Stimulated activated CD4-positive, alpha-beta T cell treated with anti-CD3 and anti-CD28 coated beads, Interleukin-1b, Interleukin-23, amount 100 ng/mL, for 1 hour (primary cell): ENCODE measurements at places on chromosomes 2 and 18.

DNA sequence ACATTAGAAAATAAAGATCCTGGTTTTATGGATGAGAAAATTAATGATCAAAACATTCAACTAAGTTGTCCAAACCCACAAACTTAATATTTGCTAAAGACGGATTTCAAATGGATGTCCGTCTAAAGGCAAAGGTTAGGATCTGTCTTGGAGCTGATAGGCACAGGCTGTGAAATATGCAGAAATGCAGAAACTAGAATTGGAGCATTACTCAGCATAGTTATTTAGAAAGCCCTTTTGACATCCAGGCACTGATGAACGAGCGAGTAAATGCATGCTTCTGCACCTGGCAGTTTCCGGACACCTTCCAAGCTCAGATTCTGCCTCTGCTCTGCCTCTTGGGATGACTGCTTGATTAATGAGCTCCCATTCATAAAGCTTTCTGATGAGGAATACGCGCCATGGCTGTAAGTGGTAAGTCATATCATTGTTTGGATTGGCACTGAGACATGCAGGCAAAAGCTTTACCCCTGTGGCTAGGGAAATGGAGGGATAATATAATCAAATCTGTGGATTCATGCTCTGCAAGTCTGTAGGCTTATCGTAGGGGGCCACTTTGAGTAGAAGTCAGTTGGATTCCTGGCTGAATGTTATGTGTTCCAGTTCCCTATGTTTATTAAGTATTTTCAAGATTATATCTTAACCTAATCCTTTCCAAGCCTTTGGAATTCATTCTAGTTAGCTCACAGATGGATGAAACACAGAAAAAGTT, 2176.3 kb upstream of the CELF4 start:
- no peak for DNase-seq

- DNase-seq, result no peak
These were observed 278.0 kb downstream of the EPHA4 start for GRCh38 chr2:221293949-221294742.

DNA sequence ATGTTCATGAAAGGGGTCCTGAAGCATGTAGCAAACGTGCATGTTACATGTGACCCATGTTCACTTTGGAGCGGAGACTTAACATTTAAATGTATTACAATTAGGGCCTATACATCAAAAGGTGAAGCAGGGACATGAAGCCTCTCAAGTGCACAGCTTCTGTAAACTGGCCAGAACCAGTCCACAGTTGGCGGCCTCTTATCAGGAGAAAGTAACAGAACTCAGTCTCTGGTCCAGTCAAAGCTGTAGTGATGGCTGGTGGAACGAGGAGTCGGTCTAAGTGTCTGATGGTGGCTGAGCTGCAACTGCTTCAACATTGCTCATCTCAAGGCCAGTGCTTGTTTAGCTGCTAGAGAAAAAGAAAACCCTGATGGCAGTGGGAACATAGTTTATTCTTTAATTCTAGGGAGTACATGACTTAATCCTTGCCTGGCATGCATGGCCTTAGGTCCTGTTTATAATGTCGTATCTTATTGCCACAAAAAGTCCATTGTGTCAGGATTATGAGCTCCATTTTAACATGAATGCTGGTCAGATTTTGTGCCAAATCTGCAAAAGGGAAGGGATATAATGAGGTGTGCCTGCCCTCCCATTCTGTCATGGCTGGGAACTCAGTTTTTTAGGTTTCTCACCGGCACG, 22.2 kb upstream of the YES1 start:
- no peak for DNase-seq

- no peak for DNase-seq
These were observed 49.3 kb upstream of the RAB6D start for GRCh38 chr2:131413148-131413747.

- DNase-seq, result no peak
These were observed 70.0 kb upstream of the ATP5MC3 start for GRCh38 chr2:175251425-175252041.

DNA sequence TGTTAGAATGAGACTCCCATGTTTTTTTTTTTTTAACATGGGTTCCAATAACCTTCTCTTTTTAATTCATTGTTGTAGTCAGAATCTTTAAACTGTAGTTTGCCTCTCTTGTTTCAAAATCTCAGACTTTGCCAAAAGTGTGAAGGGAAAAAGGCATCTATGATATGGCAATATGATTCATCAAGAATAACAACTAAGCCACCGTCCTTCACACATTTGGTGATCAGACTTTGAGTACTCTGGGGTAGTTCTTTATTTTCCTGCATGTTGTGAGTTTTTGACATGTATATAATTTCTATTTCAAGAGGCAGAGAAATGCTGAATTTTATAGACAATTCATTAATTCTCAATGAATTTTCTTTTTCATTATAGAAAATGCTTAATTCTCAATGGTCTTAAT, 53.5 kb upstream of the CERS6 start:
- DNase-seq, result no peak

DNA sequence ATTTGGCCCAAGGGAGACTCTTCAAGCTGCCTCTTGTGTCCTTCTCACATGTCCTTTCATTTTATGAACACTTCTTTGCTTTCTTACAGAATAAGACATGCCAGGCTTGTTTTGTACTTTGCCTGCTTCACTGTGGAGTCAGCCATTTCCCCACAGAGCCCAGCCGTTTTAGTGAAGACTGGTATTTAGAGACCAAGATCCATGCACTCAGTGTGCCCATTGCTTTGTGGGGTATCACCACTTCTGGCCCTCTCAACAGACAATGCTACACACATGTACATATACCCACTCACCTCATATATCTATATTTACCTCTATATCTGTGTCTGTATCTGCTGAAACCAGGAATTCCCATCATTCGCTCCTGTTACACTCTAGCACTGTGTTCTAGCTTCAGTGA, 74.1 kb downstream of the FARP2 start:
- DNase-seq, result no peak

DNA sequence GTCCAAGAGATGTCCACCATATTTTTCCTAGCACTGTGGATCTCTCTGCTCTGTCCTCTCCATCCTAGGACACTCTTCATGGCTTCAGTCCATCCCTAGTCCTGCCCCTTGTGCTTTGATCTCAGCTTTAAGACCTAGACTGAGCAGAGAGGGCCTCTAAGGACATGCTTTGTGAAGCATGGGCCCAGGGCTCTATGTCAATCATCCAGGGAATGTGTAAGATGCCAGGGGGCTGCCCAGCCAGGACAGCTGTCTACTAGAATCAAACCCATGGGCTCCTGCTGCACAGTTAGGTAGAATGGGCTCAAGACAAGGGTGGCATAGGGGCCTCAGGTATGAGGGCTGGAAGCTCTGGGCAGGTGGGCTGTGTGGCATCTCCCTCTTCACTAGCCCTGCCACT, 24.9 kb downstream of the TET3 start:
- DNase-seq, result no peak

- no peak for DNase-seq
These were observed 144.1 kb downstream of the AGAP1 start for GRCh38 chr2:235637896-235638295.

DNA sequence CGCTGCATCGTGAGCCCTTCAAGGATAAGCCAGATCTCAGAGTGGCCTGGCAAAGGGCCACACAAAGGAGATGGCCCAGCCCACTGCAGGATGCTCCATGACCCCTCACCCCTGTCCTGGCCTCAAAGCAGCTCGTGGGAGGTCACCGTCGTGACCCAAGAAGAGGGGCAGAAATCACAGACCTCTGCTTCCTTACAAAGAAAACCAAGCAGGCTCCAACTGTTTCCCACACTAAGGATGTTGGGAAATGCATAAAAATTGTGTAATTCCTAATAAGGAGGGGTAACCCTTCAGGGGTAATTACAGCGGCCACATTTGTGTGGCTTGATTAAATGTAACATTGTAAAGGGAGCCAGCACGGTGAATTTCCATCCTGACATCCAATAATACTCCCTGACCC, 102.3 kb downstream of the BOD1L2 start:
- no peak for DNase-seq

DNA sequence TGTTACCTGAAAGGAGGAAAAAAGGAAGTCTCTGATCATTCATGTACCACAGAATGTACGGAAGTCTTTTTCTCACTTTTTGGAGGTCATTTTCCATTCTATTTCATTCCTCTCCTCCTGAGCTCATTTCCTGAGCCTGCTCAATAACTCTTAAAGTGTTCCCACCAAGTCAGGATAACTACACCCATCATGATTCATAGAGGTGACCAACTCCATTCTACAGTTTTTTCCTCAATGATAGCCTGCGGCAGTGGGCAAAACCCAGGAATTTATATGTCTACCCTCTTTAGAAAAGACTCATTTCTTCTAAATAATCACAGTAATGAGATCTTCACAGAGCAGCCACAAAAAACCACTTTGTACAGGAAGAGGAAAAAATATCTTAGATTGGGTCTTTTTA, 372.5 kb downstream of the RBM43 start:
- DNase-seq, result no peak

GRCh38 chr2:54770676-54771075, 47.2 kb downstream of the EML6 start:
- no peak for DNase-seq

DNA sequence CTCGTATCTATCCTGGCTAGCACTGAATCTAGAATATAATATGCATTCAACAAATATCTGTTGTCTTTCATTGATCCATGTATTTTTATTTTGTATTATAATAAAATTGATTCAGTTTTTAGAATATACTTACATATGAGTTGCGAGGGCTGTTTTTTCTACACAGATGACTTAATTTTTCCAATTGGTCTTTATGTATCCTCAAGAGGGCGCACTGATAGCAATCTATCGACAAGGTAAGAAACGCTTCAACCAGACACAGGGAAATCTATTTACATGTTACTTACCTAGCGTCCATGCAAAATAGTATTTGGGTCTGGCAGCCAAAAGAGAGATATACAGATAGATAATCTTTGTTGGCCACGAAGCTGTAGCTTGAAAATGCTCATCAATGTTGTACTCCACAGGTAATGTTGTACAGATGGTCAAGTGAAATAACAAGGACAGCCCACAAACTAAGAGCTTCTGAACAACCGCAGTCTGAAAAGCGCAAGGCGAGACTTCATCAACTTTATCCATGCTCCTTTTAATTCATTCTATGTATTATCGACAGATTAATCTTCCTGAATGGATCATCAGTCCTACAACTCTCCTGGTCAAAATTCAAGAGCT, 35.5 kb upstream of the KIDINS220 start:
- DNase-seq, result no peak

GRCh38 chr2:14654835-14655282, 22.3 kb downstream of the LRATD1 start:
- no peak for DNase-seq
